AML-193 (cell line): ENCODE measurements at places on chromosomes 3 and 15.

GRCh38 chr3:64928683-64929082 is 240.9 kb upstream of the ADAMTS9 start:
- no peak for DNase-seq

DNA sequence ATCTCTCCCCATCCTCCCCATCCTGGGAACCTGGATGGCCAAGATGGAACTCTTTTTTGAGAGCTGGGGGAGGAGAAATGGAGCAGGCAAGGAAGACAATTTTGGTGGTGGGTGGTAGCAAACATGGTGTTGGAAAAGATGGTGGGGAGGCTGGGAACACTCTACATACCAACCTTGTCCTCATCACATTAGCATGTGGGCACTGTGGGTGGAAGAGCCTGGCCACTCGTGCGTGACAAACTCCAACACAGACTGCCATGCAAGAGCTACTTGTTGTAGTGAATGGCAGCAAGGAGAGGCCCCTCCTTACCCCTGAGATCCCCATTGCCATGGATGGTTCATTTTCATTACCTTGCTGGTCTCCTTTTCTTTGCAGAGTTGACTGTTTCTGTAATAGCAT is 262.6 kb downstream of the RPLP1 start:
- DNase-seq: no peak

GRCh38 chr15:51505251-51505650 is 117.3 kb downstream of the DMXL2 start:
- no peak for DNase-seq

DNA sequence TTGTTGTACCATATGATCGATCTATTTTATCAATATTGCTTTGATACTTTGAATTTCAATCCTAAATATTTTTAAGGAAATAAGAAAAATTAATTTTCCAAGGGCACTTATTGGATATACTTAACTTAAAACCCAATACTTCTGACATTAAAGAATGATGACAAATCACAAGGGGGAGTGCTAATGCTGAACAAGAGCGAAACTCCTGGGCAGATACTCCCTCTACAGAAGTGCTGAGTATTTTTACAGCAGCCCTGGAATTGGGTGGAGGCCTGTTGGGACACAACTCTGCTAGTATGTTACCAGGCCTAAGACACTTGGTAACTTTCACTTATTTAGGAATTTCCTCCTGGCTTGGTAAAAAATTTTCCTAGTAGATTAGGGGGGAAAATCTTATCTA is 46.2 kb downstream of the DENND6A start:
- DNase-seq: peak; percentile 39

GRCh38 chr15:58548308-58549012 is 116.7 kb downstream of the LIPC start:
- no peak for DNase-seq

DNA sequence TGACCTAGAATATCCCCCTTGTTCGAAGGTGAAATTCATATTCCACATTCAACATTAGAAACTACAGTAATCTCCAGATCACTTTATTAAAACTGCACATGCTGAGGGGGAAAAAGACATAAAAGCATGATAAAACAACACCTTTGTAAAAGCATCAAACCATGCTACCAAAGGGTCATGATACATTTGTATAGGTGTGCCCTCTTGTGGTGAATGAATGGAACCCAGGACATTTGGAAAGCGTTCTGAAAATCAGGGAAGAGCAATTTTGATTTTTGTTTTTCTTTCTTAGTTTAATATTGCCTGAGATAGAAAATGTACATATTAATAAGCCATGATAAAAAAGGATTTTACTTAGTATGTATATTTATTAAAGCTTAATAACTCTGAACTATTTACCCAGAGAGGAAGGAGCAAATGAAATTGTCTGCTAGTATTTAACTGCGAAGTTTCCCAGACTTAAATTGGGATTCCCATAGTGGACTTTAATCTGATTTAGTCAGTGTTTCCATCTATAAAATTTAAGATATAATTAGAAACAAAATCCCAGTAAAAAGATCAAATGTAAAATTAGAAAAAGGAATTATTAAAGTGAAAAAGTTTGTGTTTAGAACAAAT is 105.8 kb upstream of the ARL6 start:
- DNase-seq: peak; percentile 24

- no peak for DNase-seq
These were observed 190.1 kb downstream of the ZNF621 start for GRCh38 chr3:40714771-40715345.

DNA sequence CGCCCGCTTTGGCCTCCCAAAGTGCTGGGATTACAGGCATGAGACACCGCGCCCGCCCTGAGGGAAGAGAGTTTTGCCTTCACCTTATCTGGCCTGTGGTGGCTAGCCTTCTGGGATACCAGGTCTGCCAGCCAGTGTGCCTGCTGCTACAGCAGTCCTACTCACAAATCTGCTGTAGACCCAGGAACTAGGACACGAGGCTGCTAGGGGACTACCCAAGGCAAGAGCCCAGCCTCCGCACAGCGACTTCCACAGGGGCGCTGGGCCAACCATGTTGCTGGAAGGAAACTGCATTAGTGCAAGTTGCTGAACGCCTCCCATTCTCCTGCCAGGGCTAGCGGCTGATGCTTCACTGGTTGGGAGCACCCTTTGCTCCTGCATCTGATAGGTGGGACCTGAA is 53.7 kb downstream of the DHX30 start:
- DNase-seq: no peak

DNA sequence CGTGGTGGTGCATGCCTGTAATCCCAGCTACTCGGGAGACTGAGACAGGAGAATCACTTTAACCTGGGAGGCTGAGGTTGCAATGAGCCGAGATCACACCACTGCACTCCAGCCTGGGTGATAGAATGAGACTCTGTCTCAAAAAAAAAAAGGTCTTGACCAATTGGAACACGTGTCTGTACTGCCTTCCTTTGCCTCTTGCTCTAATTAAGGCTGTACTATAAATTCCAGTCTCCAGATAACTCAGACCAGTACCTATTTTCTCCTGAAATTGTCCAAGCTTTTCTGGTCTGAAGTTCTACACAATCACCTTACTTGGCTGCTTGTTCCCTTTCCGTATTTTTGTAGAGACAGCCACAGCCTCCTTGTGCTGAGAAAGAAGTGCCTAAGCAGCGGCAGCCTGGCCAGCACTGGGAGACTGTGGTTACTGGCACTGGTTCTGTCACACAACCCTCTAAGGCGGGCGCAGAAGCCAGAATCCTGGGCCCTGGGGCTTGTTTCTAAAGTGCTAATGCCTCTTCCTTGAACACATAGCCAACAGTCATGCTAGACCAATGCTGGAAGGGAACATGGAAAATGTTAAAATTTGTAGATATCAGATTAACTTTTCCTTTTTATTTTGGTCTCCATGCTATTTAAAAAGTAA is 6.2 kb upstream of the CEP70 start:
- no peak for DNase-seq

- DNase-seq: no peak
These were observed 58.9 kb upstream of the DAZL start for GRCh38 chr3:16663854-16664712.

- no peak for DNase-seq
These were observed 115.3 kb downstream of the MEGF11 start for GRCh38 chr15:66138096-66138783.

DNA sequence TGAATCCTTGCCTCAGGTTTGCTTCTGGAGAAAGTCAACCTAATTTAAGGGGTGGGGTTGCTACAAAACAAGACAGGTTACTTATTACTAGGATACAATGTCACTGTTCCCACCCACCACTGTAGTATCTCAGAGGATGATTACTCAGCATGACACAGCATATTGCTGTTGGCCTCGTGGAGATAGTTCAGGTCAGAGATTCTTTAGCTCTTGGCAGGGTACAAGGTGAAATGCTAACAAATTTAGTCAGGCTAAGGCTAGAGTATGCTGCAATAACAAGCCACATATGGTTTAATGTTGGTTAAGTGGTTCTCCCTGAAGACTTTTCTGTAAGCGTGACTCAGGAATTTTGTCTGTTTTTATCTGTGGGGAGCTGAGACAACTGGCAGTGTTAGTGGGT is 161.8 kb downstream of the EDEM1 start:
- DNase-seq: no peak

- DNase-seq: no peak
These were observed 56.3 kb downstream of the HMG20A start for GRCh38 chr15:77476995-77477394.
